Natural killer cell (primary cell): ENCODE measurements at places on chromosomes 6 and 20. TPM values are rescaled to one million over a fixed set of nuclear protein-coding genes. Genes with fewer than 3 reads are reported as not detected.

The PI16 gene
- 1.1 TPM for total RNA-seq

The OR12D3 gene
- total RNA-seq: not detected

The ULBP3 gene
- total RNA-seq: 0.64 TPM

The SCRT2 gene
- not detected for total RNA-seq

The KHDC1L gene
- total RNA-seq: 2.1 TPM

The CCHCR1 gene
- total RNA-seq: 20.7 TPM

The UBE2C gene
- total RNA-seq: 0.54 TPM

The RRBP1 gene
- 88.3 TPM for total RNA-seq

The HRH3 gene
- not detected for total RNA-seq

The GNRH2 gene
- total RNA-seq: 1.2 TPM

The RAD21L1 gene
- not detected for total RNA-seq

The BMP7 gene
- total RNA-seq: not detected

The C6orf15 gene
- total RNA-seq: not detected

The ASIP gene
- not detected for total RNA-seq

The CCM2L gene
- total RNA-seq: not detected

The DEFB124 gene
- total RNA-seq: not detected

The APCDD1L gene
- not detected for total RNA-seq

The TNXB gene
- 13.5 TPM for total RNA-seq

The NXT1 gene
- total RNA-seq: 61.8 TPM
